Cerebellar nuclear complex (tissue), 1 donor: ENCODE measurements at places on chromosomes 4 and X.
A peak's percentile ranks its signal among the peaks of the same experiment; 100 is the strongest.

- DNase-seq: no peak
Measured at GRCh38 chr4:186650401-186651180, 73.1 kb downstream of the FAT1 start.

DNA sequence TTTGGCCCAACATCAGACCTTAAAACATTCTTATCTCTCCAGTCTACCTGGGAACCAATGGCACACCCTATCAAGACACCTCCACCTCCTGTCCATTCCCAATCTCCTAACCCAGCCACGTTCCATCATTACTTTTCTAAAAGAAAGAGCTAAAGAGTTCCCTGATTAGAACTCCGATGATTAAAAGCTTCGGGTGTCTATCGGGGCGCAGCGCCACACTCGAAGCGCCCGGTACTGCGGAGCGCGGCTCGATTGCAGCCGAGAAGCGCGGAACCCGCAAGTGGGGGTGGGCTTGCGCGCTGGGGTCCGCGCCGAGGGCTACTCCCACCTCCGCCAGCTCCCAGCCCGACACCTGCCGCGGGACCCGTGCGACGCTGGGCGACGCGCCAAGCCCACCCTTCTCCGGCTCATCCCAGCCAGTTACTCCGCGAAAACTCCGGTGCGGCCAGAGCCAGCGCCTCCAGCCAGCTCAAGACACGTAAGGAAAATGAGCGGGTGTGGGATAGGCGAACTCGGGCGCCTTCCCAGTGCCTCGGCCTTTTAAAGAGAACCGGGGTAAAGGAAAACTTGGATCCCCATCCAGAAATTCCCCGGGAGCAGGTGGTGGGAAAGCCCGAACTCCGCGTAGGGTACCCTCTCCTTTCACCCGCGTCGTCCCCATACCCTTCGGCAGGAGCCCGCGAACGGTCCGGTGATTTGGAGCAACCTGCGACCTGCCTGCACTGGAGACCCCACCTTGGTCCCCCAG lies 593 bp downstream of the NPY1R start:
- no peak for DNase-seq

GRCh38 chr4:27111627-27112026 lies 251.0 kb downstream of the STIM2 start:
- DNase-seq: no peak

DNA sequence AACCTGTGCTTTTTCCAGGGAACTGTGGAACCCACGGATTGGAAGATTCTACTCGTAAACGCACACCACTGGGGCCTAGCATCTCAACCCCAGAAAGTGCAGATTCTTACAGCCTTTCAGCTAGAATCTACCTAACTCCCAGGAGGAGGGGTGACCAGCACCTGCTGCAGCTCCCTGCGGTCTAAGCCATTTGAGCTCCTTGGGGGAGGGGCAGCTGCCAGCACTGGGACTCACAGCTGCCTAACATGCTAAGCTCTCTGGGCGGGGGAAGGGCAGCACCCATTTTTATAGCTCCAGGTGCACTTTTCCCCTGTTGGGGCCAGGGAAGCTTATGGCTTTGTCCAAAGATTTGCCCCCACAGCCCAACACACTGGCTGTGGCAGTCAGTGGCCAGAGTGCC lies 595.7 kb upstream of the EPHA5 start:
- no peak for DNase-seq

- DNase-seq: no peak
Measured at GRCh38 chr4:134628066-134628465, 426.5 kb upstream of the PABPC4L start.

DNA sequence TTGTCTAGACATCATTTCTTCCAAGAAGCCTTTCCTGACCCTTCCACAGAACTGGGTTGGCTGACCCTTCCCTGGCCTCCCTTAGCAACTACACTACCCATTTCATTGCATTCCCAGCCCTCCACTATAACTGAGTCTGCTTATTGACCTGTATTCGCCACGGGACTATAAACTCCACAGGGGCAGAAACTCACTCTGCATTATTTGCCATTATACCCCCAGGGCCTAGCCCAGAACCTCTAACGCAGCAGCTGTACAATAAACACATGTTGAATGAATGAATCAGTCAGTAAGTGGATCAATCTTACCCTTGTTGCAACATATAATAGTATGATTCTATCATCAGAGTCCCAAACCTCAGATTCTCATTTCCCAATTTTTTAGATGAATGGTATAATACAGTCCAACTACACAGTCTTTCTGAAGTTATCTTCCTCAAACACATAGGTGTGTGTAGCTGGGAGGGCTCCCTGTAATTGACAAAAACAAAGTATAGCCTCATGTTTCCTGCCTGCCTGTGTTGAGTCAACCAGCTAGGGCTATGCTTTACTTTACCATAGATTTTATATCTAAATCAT lies 209.3 kb downstream of the CHIC2 start:
- DNase-seq: no peak

DNA sequence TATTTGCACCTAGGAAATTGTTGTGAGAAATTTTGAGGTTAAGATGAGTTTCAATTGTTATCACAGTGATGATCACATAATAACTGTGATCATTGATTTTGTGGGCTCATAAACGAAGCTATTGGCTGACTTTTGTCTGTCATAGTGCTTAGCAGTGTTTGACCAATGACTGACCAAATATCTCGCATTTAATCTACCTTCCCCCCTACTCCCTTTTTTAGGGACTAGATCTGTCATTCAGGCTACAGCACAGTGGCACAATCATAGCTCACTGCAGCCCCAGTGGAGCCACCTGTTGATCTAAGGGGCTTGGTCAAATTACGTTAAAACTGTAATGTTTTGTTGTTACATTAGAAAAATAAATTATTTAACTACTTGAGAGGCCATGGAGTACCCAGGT lies 1.5 kb downstream of the FUNDC2 start:
- no peak for DNase-seq

- no peak for DNase-seq
Measured at GRCh38 chr4:137238456-137239162, 293.7 kb downstream of the PCDH18 start.

GRCh38 chrX:39811376-39811775 lies 286.4 kb downstream of the BCOR start:
- DNase-seq: no peak

GRCh38 chrX:71170660-71171059 lies 26.0 kb downstream of the NLGN3 start:
- no peak for DNase-seq

GRCh38 chr4:113094802-113095201 lies 45.3 kb downstream of the ANK2 start:
- peak; percentile 22 for DNase-seq

GRCh38 chr4:44186850-44187246 lies 261.8 kb downstream of the KCTD8 start:
- no peak for DNase-seq

- no peak for DNase-seq
Measured at GRCh38 chrX:16853537-16853936, 16.6 kb downstream of the RBBP7 start.

DNA sequence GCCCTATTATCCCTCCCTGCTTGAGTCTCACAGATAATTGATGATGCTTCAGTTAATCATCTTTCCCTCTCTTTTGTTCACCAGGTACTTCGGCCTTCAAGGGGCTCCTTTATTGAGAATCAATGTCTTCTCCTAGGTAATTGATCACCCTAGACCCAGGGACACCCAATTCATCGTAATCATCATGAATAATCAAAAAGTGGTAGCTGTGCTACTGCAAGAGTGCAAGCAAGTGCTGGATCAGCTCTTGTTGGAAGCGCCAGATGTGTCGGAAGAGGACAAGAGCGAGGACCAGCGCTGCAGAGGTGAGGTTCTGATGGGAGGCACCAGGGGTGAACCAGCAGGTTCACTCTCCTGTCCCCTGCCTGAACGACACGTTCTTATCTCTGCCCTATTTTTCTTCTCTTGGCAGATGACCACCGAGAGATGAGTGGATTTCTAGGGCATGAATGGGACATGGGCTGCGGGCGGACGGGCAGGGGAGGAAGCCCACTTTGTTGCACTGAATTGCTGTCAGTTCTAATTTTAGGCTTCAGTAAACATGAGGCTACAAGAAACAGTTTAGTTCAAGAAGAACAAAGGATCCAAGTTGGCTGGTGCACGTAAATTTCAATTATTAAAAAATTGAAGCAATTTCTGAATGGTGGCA lies 80.5 kb downstream of the ALPK1 start:
- no peak for DNase-seq

DNA sequence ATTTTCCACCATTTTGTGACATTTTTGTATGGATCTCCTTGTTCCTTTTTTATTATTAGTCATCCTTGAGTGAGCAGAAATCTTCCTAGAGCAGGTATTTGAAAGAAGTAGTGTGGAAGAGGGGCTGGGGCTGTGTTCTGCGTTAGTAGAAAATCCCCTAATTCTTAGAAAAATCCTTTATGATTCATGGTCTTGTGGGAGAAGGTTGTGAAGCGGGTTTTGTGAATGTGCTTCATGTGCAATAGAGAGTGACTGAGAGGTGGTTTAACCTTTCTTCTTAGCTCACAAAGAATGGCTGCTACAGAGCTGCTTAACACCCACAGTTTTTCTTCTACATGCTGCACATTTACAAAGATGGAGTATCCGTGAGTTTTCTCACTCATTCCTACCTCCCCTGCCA lies 220.5 kb downstream of the IDS start:
- DNase-seq: no peak

- no peak for DNase-seq
Measured at GRCh38 chr4:101933855-101934254, 143.3 kb downstream of the BANK1 start.
